ENCODE measurements at places on chromosomes 3 and 15.

DNA sequence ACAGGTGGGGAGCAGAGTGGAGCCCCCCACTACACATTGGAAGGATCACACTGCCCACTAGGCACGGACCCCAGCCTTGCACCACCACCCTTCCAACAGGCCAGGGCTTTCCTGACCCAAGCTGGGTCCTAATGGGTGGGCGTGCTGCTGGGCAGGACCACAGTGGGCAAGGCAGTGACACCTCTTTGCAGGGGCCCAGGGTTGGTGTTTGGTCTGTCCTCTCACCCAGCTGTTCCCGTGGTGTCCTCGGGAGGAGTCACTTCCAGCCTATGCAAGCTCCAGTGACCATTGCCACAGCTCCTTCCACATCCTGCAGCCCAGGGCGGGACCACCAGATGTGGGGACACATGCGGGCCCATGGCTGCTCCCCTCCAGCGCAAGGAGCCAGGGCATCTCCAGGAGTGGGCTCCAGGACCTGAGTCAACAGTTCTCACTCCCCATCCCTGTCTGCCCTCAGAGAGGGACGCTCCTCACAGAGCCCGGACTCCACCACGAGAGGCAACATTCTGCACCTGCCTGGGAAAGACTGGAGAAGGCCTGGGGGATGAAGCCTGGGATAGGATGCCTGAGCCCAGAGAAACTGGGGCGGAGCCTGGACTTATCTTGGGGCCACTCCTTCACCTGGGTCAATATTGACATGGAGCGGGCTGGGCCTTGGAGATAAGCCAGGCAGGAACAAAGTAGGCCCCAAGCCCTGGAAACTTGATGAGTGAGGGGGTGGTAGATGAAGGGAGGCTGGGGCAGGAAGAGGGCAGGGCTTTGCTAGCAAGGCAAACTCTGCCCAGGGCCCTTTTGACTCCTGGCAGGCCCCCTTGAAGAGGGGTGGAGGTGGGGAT, 3.9 kb upstream of the VILL start:
- DNase-seq, result no peak

- no peak for DNase-seq
Measured at GRCh38 chr3:138445236-138445635, 10.8 kb downstream of the ESYT3 start.

- no peak for DNase-seq
Measured at GRCh38 chr15:66124651-66125050, 128.9 kb downstream of the MEGF11 start.

DNA sequence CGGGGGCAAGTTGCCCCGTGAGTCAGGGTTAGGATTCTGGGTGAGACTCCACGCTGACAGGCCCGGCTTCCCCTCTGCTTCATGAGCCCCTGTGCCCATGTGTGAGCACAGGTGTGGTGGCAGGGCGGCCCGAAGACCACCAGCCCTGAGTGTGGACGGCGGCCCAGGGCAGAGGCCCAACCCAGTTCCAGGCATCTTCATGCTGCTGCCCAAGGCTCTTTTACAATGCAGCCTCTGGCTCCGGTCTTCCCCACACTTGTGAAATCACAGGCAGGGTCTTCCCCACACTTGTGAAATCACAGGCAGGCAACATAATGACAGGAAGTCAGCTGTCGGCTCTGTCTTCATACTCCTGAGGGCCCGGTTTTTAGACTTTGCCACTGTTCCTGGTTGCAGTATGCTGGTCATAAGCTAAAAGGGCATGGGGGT, 78.8 kb downstream of the AAGAB start:
- peak; percentile 75 for DNase-seq

DNA sequence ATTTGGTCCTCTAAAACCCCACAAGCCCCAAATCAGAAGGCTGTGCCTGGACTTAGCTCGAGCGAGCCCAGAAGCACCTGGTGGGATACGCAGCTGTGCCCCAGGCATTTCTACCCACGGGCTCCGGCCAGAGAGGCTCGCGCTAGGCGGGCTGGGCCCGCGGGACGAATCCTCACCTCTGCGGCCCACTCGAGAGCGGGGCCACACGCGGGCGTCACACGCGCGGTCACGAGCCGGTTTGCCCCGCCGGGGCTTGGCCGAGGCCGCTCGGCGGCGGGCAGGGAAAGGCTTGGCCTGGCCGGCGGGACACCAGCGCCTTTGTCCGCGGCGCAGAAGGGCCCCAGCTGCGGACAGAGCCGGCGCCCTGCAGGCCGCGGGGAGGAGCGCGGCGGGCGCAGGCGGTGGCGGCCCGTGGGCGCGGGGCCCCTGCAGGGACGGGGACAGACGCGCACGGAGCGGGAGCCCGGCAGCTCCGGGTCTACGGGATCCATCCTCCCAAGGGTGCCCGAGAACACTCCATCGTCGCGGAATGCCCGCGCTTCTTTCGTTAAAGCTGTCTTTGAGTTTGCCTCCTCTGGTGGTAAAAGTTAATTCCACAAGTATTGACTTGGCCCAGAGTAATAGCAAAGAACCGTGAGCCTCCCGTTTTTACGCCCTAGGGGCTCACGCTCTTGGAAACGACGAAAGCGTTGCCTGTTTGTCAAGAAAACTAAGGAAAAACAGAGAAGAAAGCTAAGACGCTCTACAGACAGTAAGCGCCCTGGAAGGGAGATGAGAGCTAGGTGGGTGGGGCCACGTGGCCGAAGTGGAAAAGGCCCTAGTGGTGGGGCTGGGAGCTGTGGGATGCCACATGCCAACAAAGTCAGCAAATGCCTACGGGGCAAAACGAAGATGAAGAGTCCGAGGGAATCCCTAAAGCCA, 26.4 kb downstream of the TYRO3 start:
- peak; percentile 63 for DNase-seq
